NCI-H1436 (cell line): ENCODE measurements at places on chromosomes 2 and 18.

DNA sequence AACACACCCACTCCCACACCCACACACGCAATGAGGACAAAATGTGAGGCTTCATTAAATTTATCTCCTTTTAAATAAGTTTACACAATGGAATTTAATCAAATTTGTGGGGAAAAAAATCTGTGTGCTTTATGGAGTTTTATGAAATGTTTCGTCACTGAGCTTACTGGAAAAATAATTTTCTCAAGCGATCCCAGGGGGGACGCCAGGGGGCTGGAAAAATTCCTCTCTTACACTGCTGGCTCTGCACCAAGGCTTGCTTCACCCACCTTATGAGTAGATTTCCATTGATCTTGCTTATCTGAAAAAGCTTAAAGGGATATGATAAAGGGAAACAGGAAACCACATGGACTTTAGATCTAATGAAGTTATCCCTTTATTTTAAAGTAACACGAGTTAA lies 95.5 kb downstream of the CABYR start:
- DNase-seq: no peak

DNA sequence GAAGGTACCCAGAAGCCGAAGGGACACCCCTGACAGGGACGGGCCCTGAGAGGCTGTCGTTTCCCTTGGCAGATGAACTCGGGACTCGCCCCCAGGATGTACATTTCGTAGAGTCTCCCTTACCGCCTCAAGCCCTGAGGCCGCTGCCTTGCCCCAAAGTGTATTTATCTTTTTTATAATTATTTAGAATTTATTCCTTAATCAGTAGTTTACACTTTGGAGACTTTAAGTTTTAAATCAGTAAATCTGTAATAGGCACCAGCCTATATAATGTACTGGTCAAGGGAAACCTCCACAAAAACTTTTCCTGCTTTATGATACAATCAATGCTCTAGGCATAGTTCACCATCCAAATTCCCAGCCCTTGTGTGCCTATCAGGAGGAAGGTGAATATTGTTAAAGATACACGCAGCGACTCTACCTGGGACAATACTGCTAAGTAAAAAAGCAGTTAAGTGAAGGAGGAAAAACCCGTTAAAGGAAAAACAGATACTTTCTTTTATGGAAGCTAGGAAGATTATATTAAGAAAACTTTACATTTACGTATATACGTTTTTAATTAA lies 848 bp downstream of the VRK2 start:
- DNase-seq: no peak

DNA sequence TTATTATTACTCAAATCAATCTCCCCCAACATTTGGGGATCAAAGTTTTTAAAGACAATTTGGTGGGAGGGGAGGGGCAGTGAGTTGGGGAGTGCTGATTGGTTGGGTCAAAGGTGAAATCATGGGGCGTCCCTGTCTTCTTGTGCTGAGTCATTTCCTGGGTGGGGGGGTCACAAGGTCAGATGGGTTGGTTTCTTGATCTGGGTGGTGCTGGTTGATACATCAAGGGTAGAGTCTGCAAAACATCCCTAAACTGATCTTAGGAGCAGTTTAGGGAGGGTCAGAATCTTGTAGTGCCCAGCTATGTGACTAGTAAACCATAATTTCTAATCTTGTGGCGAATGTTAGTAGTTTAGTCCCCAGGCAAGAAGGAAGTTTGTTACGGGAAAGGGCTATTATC lies 67.4 kb downstream of the MOGAT1 start:
- no peak for DNase-seq

GRCh38 chr2:162824304-162824703 lies 14.3 kb downstream of the KCNH7 start:
- DNase-seq: no peak

- no peak for DNase-seq
Observed at GRCh38 chr18:5998166-5998881, 103.0 kb upstream of the TMEM200C start.

- DNase-seq: peak; percentile 32
Observed at GRCh38 chr2:204691911-204692510, 146.7 kb downstream of the PARD3B start.

- DNase-seq: no peak
Observed at GRCh38 chr2:151534001-151534400, 124.3 kb downstream of the RIF1 start.

DNA sequence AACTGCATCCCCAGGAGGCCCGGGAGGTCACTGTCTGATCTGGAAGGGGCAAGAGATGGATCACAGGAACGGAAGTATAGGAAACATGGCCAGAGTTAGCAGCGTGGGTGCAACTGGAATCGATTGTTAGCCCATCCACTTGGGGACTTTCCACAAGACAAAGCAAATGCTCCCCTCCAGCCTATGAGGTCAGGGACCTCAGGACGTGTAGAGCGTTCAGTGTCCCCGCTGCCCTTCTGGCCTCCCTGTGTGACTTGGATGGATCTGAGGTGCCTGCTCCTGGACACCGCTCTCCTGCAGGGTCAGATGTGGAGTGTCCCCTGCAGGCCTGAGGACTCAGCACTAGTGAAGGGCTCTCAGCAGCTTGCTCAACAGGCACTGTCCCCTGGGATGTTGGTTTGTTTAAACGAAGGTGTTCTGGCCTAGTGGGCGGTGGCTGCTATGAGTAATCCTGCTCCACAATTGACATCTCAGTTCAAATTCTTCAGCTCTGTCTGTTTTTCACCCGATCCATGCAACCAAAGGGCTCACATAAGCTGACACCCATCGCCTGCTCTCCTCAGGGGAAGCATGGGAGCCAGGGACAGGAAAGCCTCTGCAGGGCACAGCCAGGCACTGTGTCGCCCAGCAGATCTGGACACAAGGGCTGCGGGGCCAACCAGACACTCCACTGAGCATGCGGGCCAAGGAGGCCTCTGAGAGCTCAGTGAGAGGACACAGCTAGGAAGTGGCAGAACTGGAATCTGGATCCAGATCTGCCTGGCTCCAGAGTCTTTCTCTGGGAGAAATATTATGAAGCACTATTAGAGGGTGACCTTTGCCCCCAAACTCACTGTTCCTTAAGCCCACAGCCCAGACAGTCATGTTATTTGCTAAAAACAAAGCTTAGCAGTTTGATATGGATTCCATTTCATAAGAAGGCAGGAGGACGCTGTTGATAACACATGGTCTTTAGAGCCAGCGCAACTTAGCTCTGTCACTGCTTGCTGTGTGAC lies 78.5 kb downstream of the RHOB start:
- DNase-seq: peak; percentile 61

GRCh38 chr2:21055879-21056790 lies 12.3 kb upstream of the APOB start:
- no peak for DNase-seq

- no peak for DNase-seq
Observed at GRCh38 chr18:10228326-10228725, 226.1 kb upstream of the APCDD1 start.

GRCh38 chr2:186718122-186718521 lies 24.3 kb downstream of the FAM171B start:
- DNase-seq: no peak

- DNase-seq: no peak
Observed at GRCh38 chr2:239235311-239235710, 165.5 kb downstream of the HDAC4 start.

GRCh38 chr18:29285471-29285870 lies 1108.5 kb upstream of the CDH2 start:
- DNase-seq: no peak
